SJCRH30 (cell line): ENCODE measurements at places on chromosomes 6 and 20. TPM values are rescaled to one million over a fixed set of nuclear protein-coding genes. Genes with fewer than 3 reads are reported as not detected.

Gene OPRM1
- not detected in 2 replicates for total RNA-seq

- peak; percentile 21 for DNase-seq
- no peak overlapping the region for H3K4me3 ChIP-seq
- H3K36me3 ChIP-seq: no peaks in the 10 kb centered on the region
- H3K27ac ChIP-seq: no peak overlapping the region
- H3K4me1 ChIP-seq: peaks cover 14% of the 10 kb centered on the region
Measured at GRCh38 chr6:71473926-71474325, 185.3 kb downstream of the OGFRL1 start.

Gene PHACTR2
- total RNA-seq: 57.1 and 63.7 TPM in 2 replicates

- H3K27me3 ChIP-seq: no peaks in the 10 kb centered on the region
- H3K36me3 ChIP-seq: no peaks in the 10 kb centered on the region
- DNase-seq: no peak
- H3K27ac ChIP-seq: no peak overlapping the region
Measured at GRCh38 chr6:55897346-55897745, 22.0 kb upstream of the BMP5 start.

DNA sequence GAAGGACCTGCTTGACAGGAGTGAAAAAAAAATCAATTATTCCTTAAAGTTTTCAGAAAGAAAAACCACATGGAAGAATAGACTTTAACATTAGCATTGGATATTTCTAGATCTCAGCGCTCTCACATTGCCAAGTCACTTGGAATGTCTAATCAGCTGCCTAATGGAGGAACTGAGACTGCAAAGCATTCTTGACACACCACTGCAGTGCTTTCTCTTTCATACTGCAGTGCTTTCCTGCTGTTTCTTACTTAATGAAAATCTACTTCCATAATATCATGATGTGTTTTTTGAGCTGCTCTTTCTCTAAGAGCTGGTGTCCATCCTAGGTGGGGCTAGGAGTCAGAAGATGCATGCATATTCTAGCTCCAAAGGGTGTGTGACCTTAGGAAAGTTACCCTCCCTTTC lies 20.4 kb upstream of the MCM3 start:
- no peak for DNase-seq
- no peaks in the 10 kb centered on the region for H3K36me3 ChIP-seq

DNA sequence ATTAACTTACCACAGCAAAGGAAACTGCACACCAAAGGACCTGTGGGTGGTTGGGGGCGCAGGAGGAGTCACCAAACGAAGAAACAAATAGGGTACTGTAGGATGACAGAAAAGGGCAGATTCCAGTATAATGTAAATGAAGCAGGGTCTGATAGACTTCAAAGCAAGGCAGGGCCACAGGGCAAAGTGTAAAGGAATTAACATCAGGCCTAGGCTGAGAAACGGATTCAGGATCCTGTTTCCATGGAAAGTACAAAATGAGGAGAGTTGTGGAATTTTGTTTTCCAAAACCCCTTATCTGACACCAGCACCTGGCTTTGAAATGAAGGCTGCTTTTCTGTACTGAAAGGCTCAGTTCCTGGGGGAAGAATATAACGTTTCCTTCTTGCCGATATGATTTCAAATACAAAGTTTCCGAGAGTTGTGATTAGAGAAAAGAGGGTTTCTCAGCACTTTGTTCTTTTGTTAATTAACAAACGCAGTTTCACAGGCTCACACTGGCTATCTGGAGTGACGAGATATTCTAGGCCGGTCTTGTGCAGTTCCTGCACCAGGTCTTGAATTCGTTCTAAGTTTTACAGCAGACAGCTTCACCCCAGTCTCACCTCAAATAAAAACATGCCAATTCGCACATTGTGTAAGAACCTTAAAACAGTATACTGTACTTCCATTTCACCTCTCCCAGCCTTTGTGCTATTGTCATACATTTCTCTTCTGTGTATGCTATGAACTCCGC lies 5.8 kb downstream of the DEFB123 start:
- H3K27me3 ChIP-seq: no peaks in the 10 kb centered on the region
- H3K27ac ChIP-seq: no peak overlapping the region
- H3K4me3 ChIP-seq: no peak overlapping the region
- no peaks in the 10 kb centered on the region for H3K36me3 ChIP-seq
- no peak for DNase-seq
- no peaks in the 10 kb centered on the region for H3K4me1 ChIP-seq

Gene ITPR3
- total RNA-seq: 2.6 and 2.9 TPM in 2 replicates

Gene ID1
- total RNA-seq: 71.6 and 73.9 TPM in 2 replicates

DNA sequence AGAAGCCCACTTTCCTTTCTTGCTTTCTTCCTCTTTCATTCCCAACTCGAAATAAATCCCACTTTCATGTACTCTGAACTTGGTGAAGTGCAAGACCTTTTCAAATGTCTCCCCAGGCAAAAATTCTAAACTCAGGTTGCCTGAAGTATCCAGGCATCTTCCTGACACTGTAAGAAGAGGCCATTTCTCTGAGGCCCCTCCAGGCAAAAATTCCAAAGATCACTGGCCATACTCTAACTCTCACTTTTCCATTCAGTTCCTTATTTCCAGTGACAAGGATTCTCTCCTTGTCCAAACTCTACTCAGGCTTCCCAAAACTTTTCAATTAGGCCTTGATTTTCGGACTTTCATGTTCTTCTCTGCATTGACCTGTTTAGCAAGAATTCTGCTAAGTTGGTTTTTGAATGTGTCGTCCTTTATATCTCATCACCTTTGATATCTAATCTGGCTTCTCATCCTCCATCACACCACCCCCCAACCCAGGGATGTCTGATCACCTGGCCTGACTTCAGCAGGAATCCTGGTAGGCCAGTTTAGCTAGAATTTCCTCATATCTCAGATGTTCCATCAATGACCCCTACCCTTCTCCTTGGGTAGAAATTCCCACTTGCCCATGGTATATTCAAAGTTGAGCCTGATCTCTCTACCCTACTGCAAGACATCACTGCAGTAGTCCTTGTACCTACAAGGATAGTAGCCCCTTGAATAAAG lies 124.9 kb downstream of the RCAN2 start:
- H3K27ac ChIP-seq: no peak overlapping the region
- no peaks in the 10 kb centered on the region for H3K36me3 ChIP-seq
- no peak for DNase-seq
- H3K4me3 ChIP-seq: no peak overlapping the region
- no peaks in the 10 kb centered on the region for H3K4me1 ChIP-seq

Gene CPXM1
- 0.10 and 0.12 TPM in 2 replicates for total RNA-seq

Gene XKR7
- total RNA-seq: 0.02 and 0.03 TPM in 2 replicates

GRCh38 chr6:41536795-41537758 lies 9.1 kb upstream of the FOXP4 start:
- H3K4me3 ChIP-seq: no peak overlapping the region
- no peaks in the 10 kb centered on the region for H3K27me3 ChIP-seq
- H3K27ac ChIP-seq: no peak overlapping the region
- peak; percentile 72 for DNase-seq
- no peaks in the 10 kb centered on the region for H3K36me3 ChIP-seq
- H3K4me1 ChIP-seq: peaks cover 9% of the 10 kb centered on the region; the same call in 1 of the 2 replicates

DNA sequence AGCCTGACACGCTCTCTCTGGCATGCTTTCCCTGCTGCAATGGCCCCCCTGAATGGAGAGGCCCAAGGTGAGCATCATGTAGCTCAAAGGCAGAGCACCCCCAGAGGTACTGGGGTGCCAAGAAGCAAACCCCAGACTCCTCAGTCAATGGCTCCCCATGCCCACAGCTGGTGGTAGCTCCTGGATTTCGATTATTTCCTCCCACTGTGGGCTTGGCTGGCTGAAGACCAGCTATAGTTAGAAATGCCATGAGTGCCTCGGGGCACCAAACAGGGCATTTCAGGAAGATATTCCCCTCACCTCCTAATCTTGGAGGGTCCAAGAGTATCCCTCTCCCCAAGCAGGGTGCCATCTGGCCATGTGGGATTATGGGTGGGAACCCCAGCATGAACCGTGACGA lies 16.8 kb downstream of the MAP1LC3A start:
- no peaks in the 10 kb centered on the region for H3K36me3 ChIP-seq
- no peaks in the 10 kb centered on the region for H3K4me1 ChIP-seq
- DNase-seq: no peak
- no peak overlapping the region for H3K27ac ChIP-seq
- no peaks in the 10 kb centered on the region for H3K27me3 ChIP-seq

DNA sequence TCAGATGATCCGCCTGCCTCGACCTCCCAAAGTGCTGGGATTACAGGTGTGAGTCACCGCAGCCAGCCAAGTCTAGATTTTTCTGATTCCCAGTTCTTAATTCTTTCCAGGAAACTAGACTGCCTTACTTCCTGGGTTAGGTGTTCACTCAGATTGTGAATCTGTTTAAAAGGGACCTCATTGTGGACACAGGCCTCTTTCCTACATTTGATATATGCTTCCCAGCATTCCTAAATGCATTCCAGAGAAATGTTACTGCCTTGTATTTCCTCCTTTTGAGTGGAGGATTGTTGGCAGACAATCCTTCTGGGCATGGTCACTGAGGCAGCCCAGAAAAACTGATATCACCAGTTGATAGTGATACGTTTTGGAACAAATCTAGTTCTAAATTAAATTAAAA lies 15.7 kb downstream of the TMEM181 start:
- H3K4me3 ChIP-seq: no peak overlapping the region
- no peaks in the 10 kb centered on the region for H3K4me1 ChIP-seq
- no peak for DNase-seq
- no peaks in the 10 kb centered on the region for H3K27me3 ChIP-seq
- peaks cover 38% of the 10 kb centered on the region for H3K36me3 ChIP-seq
- H3K27ac ChIP-seq: no peak overlapping the region

DNA sequence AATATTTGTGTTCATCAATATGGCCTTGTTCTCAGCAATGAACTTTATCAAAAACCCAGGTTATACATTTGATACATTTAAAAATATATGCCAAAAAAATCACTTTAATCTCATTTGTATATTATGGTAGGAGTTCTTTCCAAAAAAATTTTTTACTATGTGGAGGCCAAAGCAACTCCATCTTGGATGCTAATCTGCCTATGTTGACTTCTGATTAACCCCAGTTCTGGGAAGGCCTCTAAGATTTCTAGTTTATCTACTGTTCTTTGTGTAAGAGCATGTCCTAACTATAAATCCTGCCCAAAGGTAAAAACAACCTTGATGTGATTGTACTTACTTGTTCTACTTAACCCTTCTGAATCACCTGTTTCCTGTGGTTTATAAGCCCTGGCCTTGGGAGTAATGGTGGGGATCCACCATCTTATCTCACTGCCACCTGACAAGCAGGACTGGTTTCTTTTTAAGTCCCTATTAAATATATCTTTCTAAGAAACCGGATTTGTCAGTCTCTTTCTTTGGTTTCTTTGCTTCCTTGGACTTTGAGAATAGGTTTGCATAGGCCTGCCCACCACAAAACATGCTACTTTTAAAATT lies 46.7 kb downstream of the RNGTT start:
- DNase-seq: no peak
- H3K27ac ChIP-seq: no peak overlapping the region
- H3K4me1 ChIP-seq: peaks cover 5% of the 10 kb centered on the region; the same call in 1 of the 2 replicates
- peaks cover 5% of the 10 kb centered on the region; the same call in 1 of the 2 replicates for H3K36me3 ChIP-seq
- H3K4me3 ChIP-seq: no peak overlapping the region

DNA sequence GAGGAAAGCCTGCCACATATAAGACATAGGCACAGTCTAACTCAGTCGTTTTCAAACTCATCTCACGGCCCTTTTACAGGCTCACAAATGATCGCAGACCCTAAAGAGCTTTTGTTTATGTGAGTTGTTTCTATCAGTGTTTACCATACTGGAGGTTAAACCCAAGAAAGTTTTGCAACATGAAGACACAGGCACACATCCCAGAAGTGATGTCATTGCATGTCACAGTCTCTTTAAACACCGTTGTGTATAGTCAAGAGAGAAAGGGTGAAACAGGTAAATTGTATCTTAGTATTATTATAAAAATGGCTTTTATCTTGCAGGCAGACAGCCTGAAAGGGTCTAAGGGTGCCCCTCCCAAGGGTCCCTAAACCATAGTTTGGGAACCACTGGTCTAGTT lies 96.7 kb downstream of the BACH2 start:
- H3K4me1 ChIP-seq: peaks cover 16% of the 10 kb centered on the region
- H3K36me3 ChIP-seq: 0 out of 2 replicates have a peak, but pooled peaks cover 3% of the 10 kb centered on the region
- H3K27me3 ChIP-seq: no peaks in the 10 kb centered on the region
- no peak overlapping the region for H3K4me3 ChIP-seq
- H3K27ac ChIP-seq: no peak overlapping the region

DNA sequence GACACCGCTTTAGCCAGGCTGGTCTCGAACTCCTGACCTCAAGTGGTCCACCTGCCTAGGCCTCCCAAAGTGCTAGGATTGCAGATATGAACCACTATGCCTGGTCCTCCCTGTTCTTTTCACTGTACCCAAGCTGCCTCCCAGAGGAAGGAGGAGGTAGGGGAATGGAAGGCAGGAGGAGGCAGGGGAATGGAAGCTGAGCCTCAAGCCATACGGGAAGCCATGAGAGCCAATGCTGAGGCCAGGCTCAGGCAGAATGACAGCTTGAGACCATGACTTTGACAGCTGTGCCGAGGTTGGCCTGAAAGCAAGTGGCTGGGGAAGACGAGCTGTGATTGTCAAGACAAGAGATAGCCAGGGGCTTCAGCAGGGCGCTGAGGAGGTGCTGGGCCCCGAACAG lies 13.6 kb upstream of the ZNF335 start:
- H3K4me1 ChIP-seq: no peaks in the 10 kb centered on the region
- H3K4me3 ChIP-seq: no peak overlapping the region
- no peak overlapping the region for H3K27ac ChIP-seq
- peaks cover 9% of the 10 kb centered on the region for H3K27me3 ChIP-seq
- no peaks in the 10 kb centered on the region for H3K36me3 ChIP-seq

DNA sequence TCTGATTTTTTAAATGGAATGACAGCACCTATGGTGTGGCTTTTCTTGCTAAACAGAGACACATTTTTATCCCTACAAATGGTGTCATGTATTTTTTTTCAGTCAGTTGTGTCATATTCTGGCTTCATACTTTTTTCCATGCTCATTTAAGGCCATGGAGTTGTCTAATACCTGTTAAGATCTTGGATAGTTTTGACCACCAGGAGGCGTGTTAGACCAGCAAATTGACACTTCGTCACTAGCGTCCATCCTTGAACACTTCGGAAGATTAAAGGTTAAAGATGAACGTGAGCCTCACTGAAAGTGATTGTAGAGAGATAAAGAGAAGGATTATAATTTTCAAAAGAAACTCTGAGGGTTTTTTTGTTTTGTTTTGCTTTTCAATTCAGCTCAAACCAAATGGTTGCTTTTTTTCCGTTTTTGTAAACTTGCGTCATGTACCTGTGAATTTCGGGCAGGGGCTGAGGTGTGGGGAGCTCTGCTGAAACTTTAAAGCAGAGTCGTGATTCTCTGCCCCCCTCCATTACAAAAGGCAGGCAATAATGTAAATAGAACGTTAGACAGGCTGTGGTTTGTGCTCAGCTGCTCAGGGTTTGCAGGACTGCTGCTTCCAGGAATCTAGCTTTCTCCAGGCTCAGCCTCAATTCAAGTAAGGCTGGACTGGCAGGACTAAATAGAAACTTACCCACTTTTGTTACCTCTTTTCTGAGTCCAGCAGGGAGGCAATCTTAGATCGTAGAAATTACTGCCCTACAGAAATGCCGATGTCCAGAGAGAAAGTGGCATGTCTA lies 245.1 kb downstream of the FOXA2 start:
- peak; percentile 76 for DNase-seq
- H3K4me3 ChIP-seq: peak overlapping the region; percentile 30
- no peaks in the 10 kb centered on the region for H3K36me3 ChIP-seq
- peaks cover 26% of the 10 kb centered on the region for H3K4me1 ChIP-seq
- peak overlapping the region; percentile 26; the same call in 1 of the 2 replicates for H3K27ac ChIP-seq
- no peaks in the 10 kb centered on the region for H3K27me3 ChIP-seq

GRCh38 chr20:4925842-4926530 lies 75.3 kb downstream of the SLC23A2 start:
- H3K27me3 ChIP-seq: no peaks in the 10 kb centered on the region
- H3K36me3 ChIP-seq: peaks cover 5% of the 10 kb centered on the region; the same call in 1 of the 2 replicates
- H3K27ac ChIP-seq: peak overlapping the region; percentile 37
- peak; percentile 55 for DNase-seq
- no peak overlapping the region for H3K4me3 ChIP-seq

GRCh38 chr6:69865126-69865525 lies 1.2 kb upstream of the COL19A1 start:
- H3K4me1 ChIP-seq: peaks cover 55% of the 10 kb centered on the region
- H3K4me3 ChIP-seq: peak overlapping the region; percentile 69
- H3K36me3 ChIP-seq: no peaks in the 10 kb centered on the region; the same call in none of the 2 replicates
- H3K27me3 ChIP-seq: no peaks in the 10 kb centered on the region
